Stimulated activated CD8-positive, alpha-beta memory T cell treated with anti-CD3 and anti-CD28 coated beads, Interleukin-4, amount 100 ng/mL, for 4 hours (primary cell): ENCODE measurements at places on chromosomes 11 and 22.

DNA sequence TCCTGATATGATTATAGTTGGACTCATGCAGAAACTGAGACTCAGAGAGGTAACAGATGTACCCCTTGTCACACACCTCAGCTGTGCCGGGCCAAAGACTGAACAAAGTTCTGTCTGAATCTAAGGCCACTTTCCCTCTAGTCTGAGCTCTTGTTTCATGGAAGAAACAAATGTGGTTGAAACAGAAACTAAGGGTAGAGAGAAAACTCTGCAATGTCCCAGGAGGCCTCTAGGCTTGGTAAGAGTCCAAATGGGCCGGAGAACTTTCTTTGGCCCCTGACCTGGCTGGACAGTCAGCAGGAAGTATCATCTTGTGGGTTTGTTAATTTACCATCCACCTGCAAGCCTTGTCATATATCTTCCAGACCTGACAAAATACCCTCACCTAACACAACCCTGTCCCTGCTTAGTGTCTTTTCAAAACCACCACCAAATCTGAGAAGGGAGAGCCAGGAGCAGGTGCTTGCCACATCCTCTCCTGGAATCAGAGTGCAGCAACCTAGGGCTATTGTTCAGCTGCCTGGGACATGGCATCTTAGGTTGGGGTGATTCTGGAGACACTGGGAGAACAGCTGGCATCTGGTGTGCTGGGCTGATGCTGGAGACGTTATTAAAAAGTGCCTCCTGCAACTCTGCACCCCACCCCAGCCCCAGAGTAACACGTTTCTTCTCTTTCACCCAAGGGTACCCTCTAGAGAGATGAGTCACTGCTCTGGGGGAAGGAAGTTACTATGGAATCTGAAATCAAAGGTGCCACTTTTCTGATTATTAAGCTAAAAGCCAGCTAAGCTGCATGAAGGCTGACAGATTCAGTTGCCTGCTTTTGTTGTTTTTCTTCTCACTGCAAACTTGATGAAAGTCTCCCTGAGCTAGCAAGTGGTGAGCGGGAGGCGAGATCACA is 126.3 kb upstream of the TIMP3 start:
- DNase-seq: no peak

- no peak for DNase-seq
Measured at GRCh38 chr11:32311346-32312065, 123.8 kb downstream of the WT1 start.

DNA sequence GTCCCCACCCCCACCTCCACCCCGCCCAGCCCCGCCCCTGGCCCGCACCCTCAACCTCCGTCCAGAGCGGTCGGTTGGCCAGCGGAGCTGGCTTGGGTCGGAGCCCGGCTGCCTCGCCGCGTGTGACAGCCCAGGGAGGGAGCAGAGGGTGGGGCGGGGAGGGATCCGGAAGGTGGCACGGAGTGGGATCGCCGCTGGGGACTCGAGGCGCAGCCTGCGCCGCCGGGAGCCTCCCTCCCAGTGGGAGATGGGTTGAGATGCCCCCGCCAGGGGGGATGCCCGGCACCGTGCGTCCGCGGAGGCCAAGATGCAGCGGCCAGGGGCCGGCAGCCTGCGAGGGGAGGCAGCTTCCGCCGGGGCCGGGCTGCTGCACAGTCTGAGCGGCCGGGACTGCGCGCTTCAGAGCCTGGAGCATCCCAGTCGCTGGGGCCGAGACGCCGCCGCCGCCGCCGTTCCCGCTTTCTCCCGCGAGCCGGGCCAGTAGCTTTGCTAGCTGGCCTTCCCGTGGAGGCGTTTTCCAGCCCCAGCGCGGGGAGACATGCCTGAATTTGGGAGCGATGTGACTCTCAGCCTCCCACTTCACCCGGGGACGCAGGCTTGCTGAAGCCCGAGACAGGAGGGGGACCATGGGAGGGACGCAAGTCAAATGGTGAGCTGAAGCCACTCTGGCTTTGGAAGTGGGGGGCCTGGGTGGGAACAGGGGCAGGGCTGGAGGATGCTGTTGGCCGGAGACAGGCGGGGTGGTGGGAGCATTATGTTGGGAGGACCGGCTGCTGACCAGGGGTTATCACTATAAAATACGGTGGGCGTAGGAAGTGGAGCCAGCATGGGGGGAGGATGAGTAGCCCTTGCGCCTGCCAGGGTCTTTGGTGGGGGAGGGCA is 40.2 kb downstream of the DIXDC1 start:
- DNase-seq: no peak

DNA sequence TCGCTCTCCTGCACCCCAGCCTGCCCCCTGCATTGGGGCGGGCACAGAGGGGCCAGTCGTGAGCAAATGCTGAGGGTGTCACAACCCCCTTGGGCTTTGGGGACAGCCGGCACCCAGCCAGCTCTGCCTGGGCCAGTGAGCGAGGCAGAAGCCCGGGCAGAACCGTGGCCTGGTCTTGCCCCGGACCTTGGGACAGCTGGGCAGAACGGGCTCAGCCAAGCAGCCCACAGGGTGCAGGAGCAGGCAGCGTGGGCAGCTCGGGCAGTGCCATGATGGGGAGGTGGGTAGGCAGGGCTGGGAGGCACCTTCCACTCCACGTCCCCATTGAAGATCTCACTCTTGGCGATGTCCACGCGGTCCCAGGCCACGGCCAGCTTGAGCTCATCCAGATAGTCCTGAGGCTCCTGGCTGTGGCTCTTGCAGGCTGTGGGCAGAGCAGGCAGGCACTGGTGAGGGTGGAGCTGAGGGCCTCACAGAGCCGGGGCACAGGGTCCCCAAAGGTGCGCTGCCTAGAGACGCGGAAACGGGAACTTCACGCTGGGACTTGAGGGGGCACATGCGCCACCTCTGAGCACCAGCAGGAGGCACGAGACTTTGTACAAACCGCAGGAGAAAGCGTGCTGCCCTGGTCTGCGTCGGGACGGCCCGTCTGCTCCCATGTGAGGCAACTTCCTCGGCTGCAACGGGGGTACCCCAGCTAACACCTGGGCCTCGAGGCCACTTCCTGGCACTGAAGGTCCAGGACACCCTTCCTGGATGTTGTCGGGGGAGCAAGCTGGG is 15.2 kb downstream of the TSSC4 start:
- DNase-seq: no peak

DNA sequence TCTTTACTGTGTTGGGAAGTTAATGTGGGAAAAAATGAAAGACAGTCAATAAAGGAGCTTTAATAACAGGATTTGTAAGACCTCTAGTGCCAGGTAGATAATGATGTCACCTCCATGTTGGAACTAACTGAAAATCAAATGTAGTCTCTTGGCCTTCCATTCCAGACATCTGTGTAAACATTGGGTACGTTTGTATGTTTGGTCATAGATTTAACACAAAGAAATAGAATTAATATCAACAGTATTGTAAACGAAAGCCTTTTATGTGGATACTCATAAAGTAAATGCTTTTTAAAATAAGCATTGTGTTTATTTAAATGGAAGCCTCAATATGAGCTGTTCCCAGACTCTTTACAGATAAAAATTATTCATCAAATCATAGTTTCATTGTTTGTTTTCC is 605.7 kb downstream of the METTL15 start:
- no peak for DNase-seq

GRCh38 chr11:124897674-124898262 is at the start of gene ROBO4:
TSS of gene ROBO4 (minus strand) at chr11:124897865. CDS start at chr11:124897795, 70 bp downstream.
- DNase-seq: no peak

DNA sequence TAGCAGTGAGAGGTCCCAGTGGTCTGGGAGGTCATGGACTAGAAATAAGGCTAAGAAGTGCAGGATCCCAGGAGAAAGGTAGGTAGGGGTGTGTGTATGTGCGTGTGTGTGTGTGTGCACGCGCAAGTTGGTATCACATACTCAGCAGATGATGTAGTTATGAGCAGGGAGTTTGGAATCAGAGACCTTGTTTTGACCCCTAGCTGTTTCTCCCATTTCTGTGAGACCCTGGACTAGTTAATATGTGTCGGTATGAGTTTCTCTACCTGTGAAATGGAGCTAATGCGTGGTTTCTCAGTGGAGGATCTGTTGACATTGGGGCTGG is 1.3 kb downstream of the SERPING1 start:
- DNase-seq: no peak

GRCh38 chr11:66881927-66882452 is 25.1 kb downstream of the LRFN4 start:
- DNase-seq: no peak

- DNase-seq: no peak
Measured at GRCh38 chr11:17531636-17532113, 12.5 kb downstream of the USH1C start.

DNA sequence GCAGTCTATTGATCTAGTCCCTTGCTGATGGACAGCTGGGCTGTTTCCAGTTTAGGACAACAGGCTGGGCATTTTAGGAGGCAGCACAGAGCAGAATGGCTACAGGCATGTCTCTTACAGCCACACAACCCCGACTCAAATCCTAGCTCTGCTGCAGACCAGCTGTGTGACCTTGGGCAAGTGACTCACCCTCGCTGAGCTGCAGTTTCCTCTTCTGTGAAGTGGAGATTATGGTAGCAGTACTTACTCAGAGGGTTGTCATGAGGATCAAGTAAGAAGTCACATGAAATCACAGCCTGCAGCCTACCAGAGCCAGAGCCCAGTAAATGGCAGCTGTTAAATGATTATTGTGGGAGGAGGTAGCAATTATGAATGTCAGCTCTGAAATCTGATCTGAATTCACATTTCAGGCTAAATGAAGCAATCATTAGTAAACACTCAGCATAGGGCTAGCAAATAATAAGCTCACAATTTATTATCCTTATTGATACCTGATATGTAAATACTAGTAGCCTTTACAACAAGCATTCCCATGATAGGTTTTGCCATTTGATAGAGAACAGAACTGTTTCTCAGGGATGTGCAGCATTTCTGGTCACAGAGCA is 58.9 kb downstream of the MYEOV start:
- no peak for DNase-seq

GRCh38 chr11:120688163-120688562 is 176.6 kb downstream of the GRIK4 start:
- DNase-seq: no peak

DNA sequence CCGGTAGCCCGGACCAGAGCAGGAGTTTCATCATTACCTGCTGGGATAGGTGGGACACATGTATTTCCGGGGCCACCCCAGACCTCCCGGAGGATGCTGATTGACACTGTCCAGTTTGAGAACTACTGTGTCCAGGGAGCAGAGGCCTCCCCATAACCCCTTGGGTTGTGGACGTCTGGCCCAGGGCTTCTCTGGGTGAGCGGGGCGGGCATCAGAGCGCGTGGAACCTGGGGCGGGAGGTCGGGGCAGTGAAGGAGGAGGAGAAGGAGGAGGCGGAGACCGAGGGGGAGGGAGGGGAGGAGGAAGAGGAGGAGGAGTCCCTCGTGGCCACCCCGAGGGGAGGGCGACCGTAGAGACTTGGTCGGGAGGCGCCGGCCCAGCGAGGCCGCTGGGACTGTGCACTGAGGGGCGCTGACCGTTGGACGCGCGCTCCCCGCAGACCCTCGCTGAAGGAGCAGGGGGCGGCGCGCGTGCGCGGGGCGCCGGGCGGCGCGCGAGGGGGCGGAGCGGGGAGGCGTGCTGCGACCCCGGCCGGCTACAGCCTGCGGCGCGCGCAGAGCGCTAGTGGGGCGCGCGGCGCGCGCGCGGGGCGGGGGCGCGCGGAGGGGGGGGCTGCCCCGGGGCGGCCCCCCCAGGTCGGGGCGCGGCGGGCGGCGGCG is at the start of gene GRK3:
TSS of gene GRK3 (plus strand) at position 356 of the 659 bp plus-strand sequence. CDS start 366 bp downstream, outside the sequence.
- DNase-seq: peak; percentile 42

DNA sequence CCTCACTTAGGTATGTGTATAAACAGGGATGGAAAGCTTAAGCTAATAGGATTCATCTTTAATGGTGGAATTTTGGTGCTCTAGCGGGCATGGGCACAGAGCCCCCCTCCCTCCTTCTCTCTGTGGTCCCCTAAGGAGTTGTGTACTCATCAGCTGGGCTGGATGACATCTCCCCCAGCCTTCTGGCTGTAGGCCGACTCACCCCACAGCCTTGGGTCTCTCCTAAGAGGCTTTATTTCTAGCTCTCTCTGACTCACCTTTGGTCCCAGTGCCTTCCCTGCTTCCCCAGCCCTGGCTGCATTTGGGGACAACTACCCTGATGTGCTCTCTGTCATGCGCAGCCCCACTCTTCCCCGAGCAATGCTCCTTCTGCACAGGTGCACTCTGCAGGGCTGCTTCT is 26.9 kb downstream of the SLC6A5 start:
- DNase-seq: no peak

DNA sequence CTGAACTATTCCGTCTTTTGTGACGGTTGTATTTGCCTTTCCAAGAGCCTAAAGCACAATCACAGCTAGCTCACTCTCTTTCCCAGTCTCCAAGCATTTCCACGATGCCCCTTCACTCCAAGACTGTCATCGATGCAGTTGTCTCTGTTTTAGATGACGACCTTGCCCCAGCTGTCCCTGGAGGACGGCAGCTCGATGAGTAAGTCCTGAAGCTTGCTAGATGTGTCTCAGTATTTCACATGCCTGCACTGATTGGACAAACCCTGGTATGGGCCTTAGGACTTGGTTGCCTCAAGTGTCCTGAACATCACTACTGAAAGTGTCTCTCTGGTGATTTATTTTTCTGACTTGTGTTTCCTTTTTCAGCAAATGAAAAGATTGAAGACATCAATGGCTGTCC is 129.9 kb downstream of the NAV2 start:
- DNase-seq: no peak

GRCh38 chr11:112617098-112617425 is 344.2 kb upstream of the NCAM1 start:
- DNase-seq: no peak

DNA sequence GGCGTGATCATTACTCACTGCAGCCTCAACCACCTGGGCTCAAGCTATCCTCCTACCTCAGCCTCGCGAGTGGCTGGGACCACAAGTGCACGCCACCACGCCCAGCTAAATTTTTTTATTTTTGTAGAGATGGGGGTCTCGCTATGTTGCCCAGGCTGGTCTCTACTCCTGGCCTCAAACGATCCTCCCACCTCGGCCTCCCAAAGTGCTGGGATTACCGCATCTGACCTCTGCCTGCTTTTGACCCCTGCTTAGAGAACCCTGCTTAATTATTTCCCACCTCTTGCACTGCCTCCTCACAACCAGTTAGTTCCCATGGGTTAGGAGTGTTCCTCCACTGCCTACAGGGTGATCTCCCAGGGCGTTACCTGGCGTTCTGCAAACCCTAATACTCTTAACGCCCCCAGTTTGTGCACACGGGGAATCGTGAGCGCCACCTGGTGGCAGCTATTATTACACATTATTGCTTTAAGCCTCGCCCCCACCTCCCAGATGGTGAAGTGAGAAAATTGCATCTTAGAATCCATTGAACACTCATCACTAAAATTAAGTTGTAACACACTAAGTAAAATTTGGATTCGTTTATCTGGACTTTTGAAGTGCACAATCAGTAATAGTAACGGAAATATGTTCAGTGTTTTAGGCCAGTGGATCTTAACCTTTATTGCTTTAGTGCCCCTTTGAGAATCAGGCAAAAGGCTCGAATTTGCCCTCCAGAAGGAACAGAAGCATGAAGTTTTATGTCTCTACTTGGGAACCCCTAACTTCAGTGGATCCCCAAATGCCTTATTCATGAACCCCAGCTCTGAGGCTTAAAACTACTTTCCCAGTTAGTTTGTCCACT is 61.4 kb upstream of the ASPHD2 start:
- DNase-seq: peak; percentile 21

- no peak for DNase-seq
Measured at GRCh38 chr11:2470495-2470894, 25.7 kb downstream of the KCNQ1 start.

- DNase-seq: no peak
Measured at GRCh38 chr11:73230931-73231330, 12.8 kb downstream of the P2RY2 start.
